Activated T-helper 1 cell treated with anti-CD3 and anti-CD28 coated beads, Interleukin-12 subunit alpha, Interleukin-12 subunit beta, Interleukin-2, Interleukin-4 antibody, amounts not matched to agents 30 ng/mL and 10 ng/mL and 1 ng/mL, durations not matched to agents 14 hours and 24 hours and 36 hours (primary cell): ENCODE measurements at places on chromosomes 12 and 14.
A peak's percentile ranks its signal among the peaks of the same experiment; 100 is the strongest.

DNA sequence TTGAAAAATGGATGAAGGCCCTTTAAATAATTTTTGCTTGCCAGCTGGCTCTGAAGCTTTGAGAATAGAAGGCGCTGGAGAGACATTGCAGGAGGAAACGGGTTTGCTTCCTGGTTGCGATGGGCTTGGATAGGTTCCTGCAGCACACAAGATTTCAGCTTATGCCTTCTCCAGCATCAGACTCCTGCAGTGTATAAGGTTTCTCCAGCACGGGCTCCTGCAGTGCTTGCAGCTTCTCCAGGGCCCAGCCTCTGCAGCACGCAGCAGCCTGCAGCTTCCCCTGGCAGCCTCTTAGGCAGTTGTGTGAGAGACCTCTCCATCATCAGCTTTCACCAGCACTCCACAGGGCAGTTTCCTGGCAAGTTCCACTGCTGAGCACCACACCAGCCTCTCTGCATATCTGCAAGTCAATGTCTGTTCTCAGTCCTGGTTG is 78.7 kb upstream of the ZDHHC17 start:
- DNase-seq, result no peak

GRCh38 chr12:62191491-62192179 is 68.6 kb upstream of the USP15 start:
- no peak for DNase-seq

DNA sequence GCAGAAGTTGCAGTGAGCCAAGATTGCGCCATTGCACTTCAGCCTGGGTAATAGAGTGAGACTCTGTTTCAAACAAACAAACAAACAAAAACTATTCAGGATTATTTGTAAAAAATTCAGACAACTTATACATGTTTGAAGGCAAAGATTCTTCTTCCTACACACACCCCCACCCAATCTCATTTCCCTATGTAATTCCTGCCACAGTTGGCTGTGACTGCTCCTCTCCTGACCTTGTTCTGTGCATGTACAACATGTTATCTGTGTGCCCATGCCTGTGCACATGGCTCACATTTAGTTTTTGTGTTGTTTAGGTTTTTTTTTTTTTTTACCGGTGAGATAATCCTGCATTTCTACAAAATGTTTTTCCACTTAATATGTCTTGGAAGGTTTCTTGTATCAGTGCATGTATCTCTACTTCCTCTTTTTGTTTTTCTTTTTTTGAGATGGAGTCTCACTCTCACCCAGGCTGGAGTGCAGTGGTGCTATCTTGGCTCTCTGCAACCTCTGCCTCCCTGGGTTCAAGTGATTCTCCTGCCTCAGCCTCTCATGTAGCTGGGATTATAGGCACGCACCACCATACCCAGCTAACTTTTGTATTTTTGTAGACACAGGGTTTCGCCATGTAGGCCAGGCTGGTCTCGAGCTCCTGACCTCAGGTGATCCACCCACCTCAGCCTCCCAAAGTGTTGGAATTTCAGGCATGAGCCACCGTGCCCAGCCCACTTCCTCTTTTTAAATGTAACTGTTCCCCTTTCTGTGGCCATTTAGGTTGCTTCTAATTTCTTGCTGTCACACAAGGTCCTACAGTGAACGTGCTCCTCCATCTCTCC is 8.7 kb downstream of the CFAP251 start:
- DNase-seq, result no peak

DNA sequence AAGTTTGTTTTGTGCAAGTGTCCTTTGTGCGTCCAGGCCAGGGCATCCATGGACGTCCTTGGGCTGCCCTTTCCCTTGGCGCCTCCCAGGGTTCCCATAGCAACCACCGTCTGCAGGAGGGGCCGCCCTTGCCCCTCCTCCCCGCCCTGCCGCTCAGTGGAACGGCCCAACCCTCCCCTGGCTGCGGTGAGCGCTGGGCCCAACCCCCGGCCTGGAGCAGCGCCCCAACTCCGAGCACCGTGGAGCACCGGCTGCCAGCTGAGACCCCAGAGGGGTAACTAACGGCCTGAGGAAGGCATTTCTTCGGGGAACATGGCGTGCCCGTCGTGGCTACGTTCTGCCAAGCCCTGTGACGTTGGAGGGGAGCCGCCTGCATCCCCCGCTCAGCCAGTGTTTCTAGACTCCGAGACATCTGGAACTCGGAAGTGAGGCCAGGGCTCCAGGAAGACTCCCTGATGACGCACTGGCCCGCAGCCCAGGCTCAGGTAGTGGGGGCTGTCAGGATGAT is 5.3 kb upstream of the ACACB start:
- peak; percentile 34 for DNase-seq

GRCh38 chr12:6367065-6367968 is 8.0 kb downstream of the SCNN1A start:
- no peak for DNase-seq

DNA sequence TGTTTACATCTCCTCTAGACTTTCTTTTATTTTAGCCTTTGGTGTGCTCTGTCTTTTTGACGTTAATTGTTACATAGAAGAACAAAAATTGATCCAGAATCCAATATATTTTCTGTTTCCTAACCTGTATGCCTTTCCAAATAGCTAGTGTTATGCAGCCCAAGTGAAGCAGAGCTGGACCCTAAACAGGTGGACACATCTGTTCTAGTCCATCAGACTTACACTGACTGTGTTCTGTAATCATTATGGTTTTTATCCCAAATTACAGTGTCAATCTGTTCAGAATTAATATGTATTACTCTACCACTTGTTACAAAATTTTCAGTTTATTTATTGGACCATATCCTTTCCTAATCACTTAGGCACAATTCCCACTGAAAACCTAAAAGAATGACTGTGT is 176.8 kb upstream of the FOXG1 start:
- DNase-seq, result no peak

- no peak for DNase-seq
Measured at GRCh38 chr14:58160561-58160960, 8.5 kb upstream of the ARMH4 start.

- no peak for DNase-seq
Measured at GRCh38 chr12:85281636-85282312, 1.8 kb downstream of the ALX1 start.

- DNase-seq, result no peak
Measured at GRCh38 chr12:17079251-17079909, 473.4 kb upstream of the LMO3 start.

- DNase-seq, result peak; percentile 71
Measured at GRCh38 chr12:3073438-3074250, 3.5 kb upstream of the TSPAN9 start.

- no peak for DNase-seq
Measured at GRCh38 chr14:24721775-24722174, 87.8 kb upstream of the GZMB start.

DNA sequence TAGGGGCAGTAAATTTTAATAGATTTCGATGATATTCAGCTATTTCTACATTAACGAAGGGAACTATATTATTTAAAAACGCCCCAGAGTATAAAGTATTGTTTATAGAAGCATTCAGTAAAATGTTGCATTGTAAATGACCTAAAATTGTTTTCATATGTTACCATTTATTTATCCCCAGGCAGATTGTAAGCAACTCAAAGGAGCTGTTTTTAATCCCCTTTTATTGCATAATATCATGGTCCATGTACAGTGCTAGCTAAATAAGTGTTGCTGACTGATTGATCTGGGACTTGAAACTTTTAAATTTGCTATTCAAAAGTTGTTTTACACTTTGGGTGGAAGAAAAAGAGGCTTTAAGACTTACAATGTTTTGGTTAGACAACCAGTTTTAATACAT is 199.0 kb upstream of the SLC38A2 start:
- DNase-seq, result no peak

DNA sequence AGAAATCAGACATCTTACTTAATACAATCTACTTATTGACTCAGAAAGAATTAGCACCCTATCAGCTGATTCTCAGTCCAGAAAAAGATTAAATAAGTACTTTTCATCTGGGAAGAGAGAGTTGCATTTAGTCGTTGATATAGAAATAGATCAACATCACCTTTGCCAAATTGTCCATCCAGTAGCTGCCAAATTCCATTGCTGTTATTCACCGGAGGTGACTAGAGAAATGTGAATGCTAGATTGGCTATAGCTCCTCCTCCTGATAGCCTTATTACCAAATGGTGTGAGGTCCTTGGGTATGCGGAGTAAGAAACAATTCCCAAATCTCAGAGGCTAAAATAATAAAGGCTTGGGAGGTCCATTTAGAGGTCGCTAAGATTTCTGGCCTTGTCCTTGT is 723.3 kb upstream of the FLRT2 start:
- DNase-seq, result no peak

- no peak for DNase-seq
Measured at GRCh38 chr12:51706206-51706605, 115.2 kb downstream of the SCN8A start.

- DNase-seq, result no peak
Measured at GRCh38 chr12:53320352-53321195, 836 bp downstream of the AAAS start.

GRCh38 chr14:75711105-75711795 is 50.2 kb downstream of the TTLL5 start:
- peak; percentile 3 for DNase-seq

GRCh38 chr14:100696590-100696989 is 30.1 kb upstream of the DLK1 start:
- DNase-seq, result no peak

- no peak for DNase-seq
Measured at GRCh38 chr12:121246893-121247557, 37.1 kb downstream of the P2RX4 start.

GRCh38 chr12:130714591-130715149 is 1.4 kb downstream of the RIMBP2 start:
- no peak for DNase-seq

DNA sequence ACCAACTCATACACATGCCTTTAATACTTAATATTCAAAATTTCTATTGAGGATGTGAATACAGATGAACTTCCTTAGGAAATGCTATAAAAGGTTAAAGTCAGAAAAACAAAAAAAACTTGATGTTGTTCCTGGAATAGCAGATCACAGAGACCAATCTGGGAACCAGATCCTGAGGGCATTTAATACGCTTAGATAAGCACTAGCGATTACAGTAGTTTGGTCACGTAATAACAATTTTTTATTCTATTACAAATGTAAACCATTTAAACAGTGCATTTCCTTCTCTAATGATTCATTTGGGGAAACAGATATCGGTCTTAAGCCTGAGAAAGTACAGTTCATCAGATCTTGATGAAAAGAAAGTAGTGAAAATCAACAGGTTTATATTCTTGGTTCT is 30.8 kb upstream of the ABCC9 start:
- no peak for DNase-seq
